ENCODE measurements at places on chromosomes 12 and 14.

- DNase-seq, result peak; percentile 70
Measured at GRCh38 chr12:105581420-105581819, 250.9 kb downstream of the C12orf75 start.

DNA sequence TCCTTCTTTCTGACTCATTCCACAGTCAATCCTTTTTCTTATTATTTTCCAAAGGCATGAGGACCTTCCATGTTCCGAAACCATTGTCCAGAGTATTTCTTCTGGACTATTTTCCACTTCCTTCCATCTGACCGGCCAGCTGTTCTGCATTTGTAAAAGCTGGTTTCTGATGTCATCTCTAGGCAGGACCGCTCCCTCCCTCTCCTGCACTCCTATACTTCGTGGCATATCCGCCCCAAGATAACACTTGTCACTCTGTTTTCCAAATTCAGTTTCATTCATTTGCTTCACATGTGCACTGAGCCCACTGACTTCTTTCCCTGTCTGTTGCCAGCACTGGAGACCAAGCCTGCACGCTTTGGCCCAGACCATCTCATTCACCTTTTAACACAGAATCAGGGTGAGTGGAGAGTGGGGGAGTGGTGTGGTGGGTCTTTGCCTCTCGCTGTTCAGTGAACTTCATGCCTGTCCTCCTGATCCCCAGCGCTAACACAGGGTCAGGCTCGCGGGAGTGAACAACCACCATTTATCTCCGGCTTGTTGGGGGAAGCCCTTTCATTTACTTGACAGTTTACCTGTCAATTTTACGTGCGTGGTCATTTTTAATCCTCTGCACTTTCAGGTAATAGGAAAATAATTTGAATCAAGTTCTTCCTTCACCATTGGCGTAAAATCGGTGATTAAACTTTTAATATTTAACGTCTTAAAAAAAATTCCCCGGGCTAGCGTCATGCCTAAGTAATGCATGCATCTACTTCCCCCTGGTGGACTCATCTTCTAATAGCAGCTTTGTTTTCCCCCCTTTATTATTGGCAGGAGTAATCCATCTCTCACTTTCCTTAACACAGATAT lies 52.5 kb downstream of the C12orf75 start:
- peak; percentile 67 for DNase-seq

GRCh38 chr12:4379405-4379804 lies at the start of gene FGF23:
TSS of gene FGF23 (minus strand) at chr12:4379712. CDS start at chr12:4379582, 130 bp downstream.
- DNase-seq, result peak; percentile 84

GRCh38 chr14:83312511-83312910 lies 1778.9 kb upstream of the SEL1L start:
- no peak for DNase-seq

DNA sequence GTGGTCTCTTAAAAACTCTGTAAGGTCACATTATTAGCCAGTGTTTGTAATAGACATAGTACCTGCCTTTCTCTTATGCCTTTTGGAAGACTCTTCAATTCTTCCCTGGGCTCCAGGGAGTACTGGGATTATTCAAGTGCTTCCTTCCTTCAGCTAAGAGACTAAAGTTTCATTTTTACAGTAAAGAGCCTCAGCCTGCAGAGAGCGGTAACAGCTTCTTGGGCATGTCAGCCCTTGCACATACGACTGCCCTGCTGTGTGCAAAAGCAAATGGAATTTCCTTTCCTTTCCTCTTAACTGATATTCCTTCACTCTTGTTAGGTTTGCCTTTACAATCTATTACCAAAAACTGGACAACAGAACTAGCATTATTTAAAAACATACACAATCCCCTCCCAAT lies 32.9 kb upstream of the AMIGO2 start:
- DNase-seq, result no peak

DNA sequence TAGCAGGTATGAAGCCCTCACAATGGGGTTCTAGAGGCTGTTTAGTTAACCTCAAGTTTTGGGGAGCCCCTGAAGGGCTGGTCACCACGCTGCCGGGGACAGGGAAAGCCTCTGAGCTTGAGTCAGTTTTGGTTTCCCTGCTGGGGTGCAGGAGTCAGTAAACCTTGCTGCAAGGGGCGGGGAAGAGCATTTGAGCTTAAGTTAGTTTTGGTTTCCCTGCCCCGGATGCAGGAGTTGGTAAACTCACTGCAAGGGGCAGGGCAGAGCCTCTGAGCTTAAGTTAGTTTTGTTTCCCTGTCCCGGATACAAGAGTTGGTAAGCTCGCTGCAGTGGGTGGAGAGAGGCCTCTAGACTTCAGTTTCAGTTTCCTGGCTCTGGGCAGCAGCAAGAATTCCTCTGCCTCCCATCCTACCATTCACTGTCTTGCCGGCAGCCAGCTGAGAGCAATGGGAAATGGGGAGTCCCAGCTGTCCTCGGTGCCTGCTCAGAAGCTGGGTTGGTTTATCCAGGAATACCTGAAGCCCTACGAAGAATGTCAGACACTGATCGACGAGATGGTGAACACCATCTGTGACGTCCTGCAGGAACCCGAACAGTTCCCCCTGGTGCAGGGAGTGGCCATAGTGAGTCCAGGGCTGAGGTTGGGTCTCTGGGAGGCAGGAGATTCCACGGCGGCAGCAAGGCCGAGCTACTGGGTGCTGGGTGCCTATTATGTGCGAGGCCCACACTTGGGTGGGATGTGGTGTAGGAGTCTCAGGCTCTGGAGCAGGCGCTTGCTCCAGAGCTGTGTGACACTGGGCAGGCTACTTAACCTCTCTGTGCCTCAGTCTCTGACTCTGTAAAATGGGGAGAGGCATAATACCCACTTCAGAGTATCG lies at the start of gene OAS2:
OAS2 (plus strand) TSS at position 357 of the 878 bp plus-strand sequence; CDS start at position 447, 90 bp downstream.
- DNase-seq, result no peak

- DNase-seq, result no peak
Measured at GRCh38 chr12:131448254-131448795, 262.6 kb upstream of the SFSWAP start.

- no peak for DNase-seq
Measured at GRCh38 chr12:131163189-131163738, 209.6 kb downstream of the ADGRD1 start.

DNA sequence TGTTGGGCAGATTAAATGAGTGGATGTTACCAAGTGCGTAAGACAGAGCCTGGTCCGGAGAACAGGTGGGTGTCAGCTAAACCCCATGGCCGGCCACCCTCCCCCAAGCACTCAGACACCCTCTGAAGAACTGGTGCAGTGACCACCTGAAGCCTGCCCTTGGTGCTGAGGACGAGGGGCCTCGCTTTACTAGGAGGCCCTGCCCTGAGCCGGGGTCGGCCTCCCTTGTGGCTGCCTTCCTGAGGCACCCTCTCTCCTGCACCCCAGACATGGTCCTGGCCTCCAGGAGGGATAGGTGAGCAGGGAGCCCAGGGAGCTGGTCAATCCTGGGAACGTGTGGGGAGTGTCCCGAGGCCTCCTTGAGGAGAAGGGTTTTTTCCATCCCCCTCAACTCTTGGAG lies 4.9 kb upstream of the KIF26A start:
- DNase-seq, result no peak

DNA sequence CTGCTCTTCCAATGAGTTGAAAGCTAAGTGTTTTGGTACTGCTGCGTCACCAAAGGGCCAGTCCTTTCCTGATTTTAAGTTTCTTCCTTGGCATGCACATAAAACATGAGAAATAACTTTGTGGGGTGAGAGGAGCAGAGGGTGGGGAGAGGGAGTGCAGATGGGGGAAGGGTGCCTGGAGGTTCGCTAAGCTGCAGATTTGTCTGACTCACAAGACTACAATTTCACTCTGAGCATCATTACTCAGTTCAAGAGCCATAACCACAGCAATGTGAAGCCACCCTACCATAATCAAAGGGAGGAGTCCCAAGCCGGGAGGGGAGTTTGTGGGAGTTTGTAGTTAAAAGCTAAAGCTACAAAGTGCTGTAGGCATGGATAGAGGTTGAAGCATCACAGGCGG lies 136.1 kb downstream of the ANO2 start:
- no peak for DNase-seq

DNA sequence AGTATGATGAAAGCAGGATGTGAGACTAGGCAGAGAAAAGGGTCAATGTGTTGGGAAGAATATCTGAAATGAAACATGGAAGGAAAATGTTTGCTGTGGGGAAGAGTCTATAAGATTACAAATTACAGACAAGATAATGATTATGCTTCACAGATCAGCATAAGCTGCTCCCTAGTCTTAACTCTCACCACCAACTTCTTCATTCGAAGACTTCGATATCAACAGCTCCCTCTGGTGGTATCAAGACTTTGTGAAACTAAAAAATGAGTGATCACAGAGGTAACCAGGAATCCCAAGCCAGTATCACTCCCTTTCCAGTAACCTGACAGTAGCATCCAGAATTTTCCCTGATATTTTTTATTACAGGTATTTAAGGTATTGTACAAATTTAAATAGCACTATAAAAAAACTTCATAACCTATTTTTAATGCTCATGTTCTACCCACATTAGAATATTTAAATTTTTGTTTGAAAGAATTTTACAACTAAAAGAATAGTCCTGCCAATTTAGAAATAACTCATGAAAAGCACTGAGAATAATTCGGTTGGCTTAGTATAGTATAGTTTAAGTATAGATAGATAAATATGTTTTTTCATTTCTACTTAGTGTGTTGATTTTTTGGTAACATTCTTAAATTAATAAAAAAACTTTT lies 84.4 kb downstream of the C2CD5 start:
- peak; percentile 77 for DNase-seq

GRCh38 chr12:10279937-10280336 lies 27.7 kb upstream of the KLRD1 start:
- DNase-seq, result no peak

DNA sequence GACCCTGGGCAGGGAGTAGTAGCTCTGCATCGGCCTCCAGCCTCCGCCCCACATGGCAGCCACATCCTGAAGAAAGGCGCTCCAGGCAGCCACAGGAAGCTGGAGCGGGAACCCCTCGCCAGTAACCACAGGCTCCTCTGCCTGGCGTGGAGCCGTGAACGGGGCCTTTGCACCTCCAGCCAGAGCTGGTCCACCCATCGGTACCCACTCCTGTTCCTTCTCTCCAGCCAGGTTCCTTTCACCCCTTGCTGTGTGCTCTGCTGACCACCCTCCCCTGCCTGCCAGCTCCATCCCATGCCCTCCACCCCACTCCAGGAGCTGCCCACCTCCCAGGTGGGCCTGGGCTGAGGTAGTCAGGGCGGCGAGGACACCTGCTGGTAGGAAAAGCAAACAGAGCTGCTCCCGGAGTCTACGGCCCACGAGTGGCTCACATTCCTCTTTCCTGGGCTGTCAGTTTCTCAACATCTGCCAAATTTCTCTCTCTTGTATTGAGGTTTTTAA lies 2.7 kb downstream of the TGFB3 start:
- DNase-seq, result peak; percentile 57

DNA sequence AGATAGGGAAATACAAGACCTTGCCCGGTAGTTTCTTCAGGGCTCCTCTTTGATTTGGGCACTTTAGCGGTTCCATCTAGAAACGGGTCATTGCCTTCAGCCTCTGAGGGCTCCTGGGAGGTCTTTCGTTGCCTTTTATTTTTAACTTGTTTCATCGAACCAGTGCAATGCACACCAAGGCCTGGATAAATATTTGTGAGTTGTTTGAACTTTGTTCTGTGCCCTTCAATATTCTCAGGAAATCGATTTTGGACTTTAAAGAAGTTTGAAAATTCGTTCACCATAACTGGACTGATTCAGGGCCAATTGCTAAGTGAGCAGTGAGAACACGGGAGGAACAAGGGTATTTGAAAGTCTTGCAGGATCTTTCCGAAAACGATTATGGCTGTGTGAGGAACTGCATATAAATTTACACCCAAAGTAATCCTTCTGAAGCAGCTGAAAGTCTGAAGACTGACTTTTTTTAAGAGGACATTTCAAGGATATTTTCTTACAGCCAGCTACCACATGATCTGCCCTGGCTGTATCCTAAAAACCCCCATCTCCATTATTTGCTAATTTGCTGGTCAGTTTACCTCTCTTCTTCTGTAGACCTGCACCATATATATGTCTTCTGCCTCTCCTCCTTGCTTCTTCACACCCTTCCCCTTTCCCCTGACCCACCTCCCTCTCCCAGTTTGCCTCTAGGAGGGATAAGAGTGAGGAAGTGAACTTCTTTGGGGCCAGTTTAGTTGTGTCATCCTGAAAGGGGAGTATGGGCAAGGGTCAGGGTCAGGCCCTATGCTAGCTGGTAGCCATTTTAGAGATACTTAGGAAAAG lies 8.0 kb downstream of the DUSP6 start:
- peak; percentile 54 for DNase-seq

DNA sequence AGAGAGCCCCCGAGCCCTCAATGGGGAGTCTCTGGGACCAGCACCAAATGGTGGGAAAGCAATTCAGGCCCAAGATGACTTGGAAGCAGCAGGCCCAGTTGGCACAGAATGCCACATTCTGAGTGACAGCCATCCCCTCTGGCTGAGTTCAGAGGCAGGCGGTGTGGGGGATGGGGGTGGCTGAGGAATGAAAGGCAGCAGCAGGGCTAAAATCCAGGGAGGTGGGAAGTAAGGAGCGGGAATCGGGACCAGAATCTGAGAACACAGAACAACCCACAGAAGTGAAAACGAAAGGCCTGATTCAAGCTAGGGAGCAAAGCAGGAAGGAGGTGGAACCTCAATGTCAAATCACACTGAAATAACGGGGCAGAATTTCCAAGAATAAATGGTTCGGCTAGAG lies 171.2 kb downstream of the CALM1 start:
- DNase-seq, result no peak

DNA sequence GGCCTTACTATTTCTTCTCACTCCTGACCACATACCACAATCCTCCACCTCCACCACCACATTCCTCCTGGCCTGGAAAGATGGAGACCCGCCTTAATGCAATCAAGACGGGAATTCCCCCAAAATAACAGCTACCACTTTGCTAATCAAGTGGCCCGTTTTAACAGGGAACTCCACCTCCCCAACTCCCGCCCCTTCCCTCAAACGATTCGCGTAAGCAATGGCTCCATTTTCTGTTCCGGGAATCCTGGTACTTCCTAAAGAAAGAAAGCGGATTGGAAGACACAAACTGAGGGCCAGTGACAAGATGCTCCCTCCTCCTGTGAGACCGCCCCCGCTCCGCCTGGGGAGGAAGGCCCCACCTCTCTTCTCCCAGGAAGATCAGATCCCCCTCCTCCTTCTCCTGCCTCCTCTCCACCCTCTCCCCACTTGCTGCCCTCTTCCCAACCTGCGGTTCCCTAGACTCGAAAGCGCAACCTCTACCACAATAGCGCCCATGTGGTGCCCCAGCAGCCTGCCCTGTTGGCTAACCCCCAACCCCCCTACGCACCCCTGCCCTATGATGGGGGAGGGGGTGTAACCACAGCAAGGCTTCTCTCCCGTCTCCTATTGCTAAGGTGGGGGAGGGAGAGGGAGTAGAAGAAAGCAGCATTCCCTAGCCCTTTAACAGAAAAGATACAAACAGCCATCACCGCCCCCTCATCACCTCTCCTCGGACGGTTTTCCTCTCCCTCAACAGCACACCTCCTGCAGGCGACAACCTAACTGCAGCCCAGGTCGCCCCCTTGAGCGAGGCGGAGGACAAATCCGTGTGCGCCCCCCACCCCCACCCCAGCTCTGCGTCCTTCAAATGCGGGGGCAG lies 777 bp downstream of the ARF3 start:
- DNase-seq, result peak; percentile 99

DNA sequence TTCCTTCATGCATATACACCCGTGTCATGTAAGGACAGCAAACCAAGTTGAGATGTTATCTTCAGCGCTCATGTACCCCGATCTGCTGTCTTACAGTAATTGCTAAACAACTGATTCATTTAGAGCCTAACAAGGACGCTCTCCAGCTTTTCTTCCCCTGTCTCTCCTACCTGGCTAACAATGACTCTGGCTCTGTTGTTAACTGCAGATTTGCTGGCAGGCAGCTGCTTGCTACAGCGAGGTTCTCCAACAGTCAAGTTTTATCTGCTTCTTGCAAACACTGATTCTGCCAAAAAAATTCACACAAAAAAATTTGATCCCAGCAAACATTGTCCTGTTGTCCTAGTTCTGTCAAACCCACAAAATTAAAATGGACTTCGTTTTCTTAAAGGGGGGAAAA lies 101.6 kb downstream of the OTX2 start:
- peak; percentile 36 for DNase-seq

- no peak for DNase-seq
Measured at GRCh38 chr14:30915596-30915995, 41.2 kb downstream of the COCH start.

Data from mesendoderm (in vitro differentiated cells).